ENCODE measurements at places on chromosomes 7 and 10.

GRCh38 chr7:17626235-17626634, 314.1 kb downstream of the SNX13 start:
- no peak for DNase-seq

- DNase-seq: no peak
Observed at GRCh38 chr7:36275735-36276284, 113.9 kb upstream of the ANLN start.

DNA sequence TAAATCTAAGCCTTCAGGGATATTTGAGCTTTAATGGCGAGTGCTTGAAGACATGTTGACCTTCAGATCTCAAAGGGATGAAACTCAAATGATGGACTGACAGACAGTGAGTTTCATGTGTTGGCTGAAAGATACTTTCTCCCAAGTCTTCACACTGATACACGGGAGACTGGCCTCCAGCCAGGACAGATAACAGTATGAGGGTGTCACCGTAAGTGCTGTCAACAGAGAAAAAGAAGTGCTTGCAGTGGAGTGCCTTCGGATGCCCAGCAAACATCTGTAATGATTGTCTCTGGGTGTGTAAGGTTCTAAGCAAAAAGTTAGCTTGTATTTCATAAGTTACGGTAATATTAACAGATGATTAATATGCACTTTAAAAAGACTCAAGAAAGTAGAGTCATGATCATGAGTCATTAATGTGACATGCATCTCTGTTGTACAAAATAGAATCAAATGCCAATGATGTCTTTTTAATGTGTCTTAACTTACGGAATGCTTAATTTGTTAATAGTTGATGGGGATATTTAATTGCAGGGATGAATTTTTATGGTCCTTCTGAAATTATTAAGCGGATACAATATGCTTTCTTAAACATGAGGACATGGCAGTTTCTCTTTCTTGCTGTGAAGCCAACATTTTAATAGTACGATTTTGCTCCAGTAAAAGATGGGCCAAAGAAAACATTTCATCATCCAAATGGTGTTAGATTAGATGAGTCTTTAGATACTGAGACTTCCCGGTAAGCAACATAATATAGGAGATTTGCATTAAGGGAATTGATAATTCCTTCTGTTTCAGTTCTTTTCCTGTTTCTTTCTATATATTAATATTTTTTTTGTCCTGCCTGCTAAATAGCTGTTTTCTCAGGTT, 292.5 kb downstream of the GALNT17 start:
- DNase-seq: no peak

DNA sequence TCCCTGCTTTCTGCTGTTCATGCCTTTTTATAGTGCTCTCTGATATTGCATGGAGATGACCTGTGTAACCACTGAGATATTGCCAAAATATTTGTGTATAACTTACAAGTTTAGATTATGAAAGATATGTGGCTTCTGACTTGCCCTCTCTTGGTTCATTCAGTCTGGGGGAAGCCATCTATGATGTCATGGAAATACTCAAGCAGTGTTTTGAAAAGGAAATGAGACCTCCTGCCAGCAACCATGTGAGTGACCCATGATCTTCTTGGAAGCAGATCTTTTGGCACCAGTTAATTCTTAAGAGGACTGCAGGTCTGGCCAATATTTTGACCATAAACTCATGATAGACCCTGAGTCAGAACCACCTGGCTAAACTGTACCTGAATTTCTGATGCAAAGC, 183.0 kb downstream of the THSD7A start:
- DNase-seq: no peak

DNA sequence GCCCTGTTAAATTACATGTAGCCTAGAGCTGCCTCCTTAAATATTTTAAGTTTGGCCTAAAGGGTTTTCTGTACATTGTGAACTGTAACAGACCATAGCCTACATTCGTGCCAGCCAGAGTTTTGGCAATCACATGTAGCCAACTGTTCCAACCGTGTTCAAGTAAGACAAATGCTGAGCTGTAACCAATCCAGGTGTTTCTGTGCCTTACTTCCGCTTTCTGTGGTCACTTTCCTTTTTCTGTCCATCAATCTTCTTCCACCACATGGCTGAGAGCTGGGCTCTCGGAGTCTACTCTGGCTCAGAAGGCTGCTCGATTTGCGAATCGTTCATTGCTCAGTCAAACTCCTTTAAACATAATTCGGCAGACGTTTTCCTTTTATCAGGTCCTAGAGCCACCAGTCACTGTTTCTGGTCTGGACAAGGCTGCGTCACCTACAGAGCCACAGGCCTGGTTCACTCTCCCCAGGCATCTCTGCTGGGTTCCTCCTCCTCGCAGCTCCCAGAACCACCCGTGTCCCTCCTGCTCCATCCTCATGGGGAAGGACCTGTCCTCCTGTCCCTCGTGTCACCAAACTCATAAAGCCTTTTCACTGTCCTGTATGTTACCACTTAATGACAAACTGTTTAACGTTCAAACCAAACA, 158.0 kb upstream of the RHEB start:
- DNase-seq: no peak

- DNase-seq: no peak
Observed at GRCh38 chr7:142581341-142581740, 167.9 kb upstream of the PRSS1 start.

DNA sequence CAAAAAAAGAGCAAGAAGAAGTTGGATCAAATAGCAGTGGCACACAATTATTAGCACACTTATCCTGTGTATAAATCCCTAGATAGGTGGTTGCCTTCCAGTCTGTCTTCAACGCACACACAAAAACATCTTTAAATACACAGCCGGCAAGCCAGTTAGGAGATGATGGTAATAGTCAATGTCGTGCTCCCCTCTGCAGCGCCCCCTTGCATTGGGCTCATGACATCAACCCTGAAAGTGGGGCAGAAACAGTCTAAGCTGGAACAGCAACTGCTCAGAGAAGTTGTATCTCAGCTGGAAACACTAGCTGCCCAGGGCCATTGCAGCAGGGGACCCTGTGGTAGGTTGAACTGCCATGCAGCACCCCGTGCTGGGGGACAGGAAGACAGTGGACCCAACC, 179.5 kb upstream of the YAE1 start:
- no peak for DNase-seq

DNA sequence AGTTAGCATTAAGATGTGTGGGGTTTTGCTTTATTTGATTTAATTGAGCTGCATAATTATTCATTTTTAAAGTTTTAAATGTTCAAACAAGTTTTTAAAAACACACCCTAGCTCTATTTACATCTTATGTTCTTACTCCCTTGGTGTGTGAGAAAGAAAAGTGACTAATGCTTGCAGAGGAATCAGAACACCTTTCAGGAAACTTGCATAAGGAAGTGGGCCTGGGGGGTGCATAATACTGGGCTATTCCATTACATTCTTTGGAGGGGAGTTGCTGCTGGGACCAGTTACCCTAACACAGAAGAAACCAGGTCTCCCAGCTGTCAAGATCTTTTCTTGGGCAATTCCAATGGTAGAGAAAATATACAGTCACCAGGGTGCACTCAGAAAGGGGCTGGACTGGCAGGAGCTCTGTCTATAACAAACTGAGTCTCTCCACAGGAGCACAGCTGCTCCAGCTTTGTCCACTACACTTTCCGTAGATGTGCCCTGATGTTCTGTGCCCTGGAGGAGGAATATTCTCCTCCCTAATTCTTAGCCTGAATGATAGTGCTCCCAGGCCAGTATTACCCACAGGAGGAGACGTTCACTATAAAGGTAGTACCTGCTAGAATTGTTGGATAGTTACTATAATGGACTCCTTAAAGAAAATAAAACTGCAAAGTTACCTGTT, 304.2 kb downstream of the CDC14C start:
- no peak for DNase-seq

DNA sequence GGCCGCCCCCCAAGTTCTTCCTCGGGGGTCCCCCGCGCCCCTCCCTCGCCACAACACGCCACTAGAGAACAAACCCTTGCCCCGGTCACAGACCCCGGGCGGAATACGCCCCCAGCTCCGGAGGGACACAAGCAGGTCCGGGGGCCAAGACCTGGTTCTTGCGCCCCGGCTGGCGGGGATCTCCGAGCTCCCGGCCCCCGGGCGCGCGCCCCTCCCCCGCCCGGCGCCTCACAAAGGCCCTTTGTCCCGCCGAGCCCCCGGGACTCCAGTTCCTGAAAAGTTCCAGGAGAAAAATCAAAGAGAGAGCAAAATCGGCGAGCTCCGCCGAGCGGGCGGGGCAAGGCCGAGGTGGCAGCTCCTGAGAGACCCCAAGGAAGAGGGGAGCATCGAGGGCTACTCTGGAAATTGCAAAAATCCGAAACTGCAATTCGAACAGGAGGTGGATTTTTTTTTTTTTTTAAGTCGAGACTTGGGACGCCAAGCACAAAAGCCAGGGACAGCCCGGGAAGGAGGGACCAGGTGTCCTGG, 4.0 kb downstream of the TNRC18 start:
- no peak for DNase-seq

- no peak for DNase-seq
Observed at GRCh38 chr7:106757846-106758245, 96.9 kb upstream of the CCDC71L start.

GRCh38 chr10:71087622-71088021, 124.7 kb upstream of the UNC5B start:
- DNase-seq: no peak

DNA sequence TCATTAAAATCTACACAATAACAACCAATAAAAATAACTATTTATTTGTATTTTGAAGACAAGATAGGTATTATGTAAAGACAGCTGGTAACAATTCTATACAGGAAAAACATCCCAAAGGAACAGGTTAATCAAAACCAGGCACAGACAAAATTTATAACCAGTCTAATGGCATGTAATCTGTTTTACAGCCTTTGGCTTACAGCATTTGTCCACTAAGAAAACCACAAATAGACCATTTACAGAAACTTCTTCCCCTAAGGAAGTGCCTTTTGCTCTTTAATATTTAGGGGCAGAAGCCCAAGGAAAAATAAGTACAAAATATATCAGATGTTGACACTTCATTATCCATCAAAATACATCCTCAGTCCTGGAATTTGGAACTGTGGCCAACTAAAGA, 65.0 kb downstream of the SVIL start:
- DNase-seq: no peak

- DNase-seq: no peak
Observed at GRCh38 chr10:22222236-22223190, 4.7 kb upstream of the EBLN1 start.

GRCh38 chr7:41889472-41889871, 186.6 kb upstream of the INHBA start:
- no peak for DNase-seq

- no peak for DNase-seq
Observed at GRCh38 chr7:24318326-24318725, 34.3 kb downstream of the NPY start.

DNA sequence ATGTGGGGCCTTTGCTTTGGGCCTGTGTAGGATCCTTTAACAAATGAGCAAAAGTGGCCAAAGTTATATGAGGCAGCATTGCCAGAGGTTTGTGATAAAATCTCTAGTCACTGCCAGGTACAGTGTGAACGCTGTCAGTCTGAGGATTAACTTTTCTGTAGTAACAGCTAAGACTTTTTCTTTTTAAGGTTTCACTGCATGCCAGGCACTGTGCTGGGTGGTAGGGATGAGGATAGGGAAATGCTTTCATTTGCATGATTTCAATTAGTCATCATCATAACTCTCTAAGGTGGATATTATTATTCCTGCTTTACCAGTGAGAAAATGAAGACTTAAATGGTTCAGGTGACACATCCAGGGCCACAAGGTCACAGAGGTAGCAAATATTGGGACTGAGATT, 79.7 kb upstream of the BMPER start:
- DNase-seq: no peak

Data from HFFc6 (cell line).